Breast epithelium (tissue), 4 donors: ENCODE measurements at places on chromosomes 4 and X. TPM values are rescaled to one million over a fixed set of nuclear protein-coding genes. Genes with fewer than 3 reads are reported as not detected.

The SCD5 gene
- total RNA-seq = 14.7 TPM

The FRMPD3 gene
- total RNA-seq = not detected

The IL2 gene
- 0.48 TPM for total RNA-seq

The KIT gene
- total RNA-seq = 75.4 TPM

The SATL1 gene
- total RNA-seq = 0.15 TPM

DNA sequence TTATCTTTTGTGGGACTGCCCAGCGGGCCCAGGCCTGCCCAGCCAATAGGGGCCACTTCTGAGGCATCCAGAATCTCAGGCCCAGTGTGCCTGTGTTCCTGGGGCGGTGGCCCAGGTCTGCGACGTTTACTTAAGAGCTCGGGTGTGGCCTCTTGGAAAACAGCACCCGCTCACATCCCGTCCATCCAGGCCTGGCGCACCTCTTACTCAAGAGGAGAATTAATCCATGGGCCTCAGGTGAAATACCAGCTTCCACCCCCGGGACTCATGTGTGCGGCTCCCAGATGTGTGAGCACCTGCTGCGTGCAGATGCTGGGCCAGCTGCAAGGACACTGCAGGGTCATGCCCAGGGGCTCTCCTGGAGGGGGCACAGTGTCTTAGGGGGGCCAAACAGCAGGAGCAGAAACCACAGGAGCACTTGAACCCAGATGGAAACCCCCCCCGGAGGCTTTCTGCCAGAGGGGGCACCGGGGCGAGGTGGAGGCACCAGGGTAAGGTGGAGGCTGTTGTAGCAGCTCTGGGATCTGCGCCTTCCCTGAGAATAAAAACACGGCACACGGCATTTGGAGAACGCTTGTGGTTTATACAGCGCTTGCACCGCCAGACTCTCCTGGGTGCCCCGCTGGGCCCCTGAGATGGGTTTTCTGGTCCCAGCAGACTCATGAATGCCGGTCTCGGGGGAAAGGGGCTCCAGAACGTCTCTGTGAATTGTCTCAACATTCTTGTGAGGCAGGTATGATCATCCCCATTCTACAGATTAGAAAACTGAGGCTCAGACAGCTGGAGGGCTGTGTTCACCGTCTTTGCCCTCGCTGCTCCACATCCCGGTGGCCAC, 2.8 kb downstream of the PSAPL1 start:
- DNase-seq = no peak

- no peak for DNase-seq
These were observed 480 bp upstream of the RADX start for GRCh38 chrX:106611317-106611678.

DNA sequence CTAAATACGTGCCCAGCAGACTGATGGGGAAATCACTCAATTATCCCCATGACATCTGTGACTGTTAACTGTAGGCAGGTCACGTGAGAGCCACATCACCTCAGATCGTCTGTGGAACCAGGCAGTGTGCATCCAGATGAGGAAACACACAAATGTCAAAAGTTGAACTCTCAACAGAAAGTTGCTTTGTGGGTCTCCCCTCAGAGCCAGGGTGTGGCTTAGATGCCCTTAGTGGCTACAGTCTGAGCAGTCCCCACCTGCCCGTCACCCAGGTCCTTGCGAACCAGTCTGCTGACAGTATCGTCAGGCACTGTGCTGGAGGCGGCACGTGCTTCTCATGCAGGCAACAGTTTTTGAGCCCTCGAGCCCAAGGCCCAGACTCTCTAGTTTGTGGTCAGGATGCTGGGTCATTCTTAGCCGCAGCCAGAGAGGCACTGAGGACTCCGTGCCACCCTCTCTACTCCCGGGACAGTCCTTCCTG, 10.8 kb downstream of the TMEM187 start:
- no peak for DNase-seq

DNA sequence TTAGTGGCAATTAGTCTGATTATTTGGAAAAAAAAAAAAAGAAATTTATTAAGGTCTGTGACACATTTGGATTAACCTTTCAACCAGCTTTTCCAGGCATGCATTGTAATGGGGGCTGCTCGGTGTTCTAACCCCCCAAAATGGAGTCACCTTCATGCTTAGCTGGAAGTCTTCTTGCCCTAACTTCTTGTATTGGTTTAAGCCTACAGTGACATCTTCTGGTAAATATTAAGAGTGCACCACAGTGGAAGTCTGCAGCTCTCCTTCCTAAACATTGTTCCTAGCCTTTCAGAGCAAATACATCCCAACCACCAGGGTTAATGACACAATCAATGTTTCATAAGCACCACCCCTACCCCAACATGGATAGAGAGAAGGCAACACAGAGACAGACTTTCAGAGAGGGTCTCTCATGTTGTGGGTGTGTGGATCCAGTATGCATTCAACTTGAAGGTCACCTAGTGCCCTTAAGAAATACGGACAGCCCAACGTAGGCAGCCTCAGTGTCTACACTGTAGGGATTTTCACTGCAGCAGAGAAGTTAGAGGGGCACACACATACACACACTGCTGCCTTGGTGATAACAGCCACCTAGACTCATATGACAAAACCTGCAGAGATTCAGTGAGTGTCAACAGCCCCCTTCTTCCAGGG, 142.9 kb upstream of the MBNL3 start:
- no peak for DNase-seq

DNA sequence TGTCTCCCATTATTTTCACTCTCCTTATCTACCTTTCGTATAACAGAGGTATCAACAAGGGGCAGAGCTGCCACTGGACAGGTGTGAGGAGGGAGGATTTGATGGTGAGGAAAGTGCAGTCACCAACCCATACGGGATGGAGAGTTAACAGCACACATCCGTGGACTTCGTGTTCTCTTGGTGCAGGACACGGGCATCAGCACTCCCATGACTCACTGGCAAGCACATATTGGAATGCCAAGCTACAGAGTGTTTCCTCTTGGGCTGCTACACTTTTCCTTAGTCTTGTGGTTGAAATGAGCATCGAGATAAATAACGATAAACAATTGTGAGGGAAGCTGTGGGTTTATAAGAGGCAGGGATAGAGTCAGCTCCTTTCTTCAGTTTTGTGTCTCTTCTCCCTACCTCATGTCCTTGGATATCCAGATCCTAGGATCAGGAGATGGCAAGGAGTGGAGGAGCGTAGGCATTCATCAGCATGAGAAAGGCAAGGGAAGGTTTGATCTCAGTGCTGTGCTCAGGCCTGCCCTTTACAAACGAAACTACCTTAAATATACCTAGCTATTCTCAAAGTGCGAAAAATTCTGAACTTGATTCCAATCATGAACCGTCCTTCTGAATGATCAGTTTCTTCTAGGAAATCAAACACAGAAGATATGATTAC, 96.3 kb downstream of the ZNF827 start:
- DNase-seq = no peak

GRCh38 chr4:629636-629914, 4.2 kb downstream of the PDE6B start:
- DNase-seq = no peak

DNA sequence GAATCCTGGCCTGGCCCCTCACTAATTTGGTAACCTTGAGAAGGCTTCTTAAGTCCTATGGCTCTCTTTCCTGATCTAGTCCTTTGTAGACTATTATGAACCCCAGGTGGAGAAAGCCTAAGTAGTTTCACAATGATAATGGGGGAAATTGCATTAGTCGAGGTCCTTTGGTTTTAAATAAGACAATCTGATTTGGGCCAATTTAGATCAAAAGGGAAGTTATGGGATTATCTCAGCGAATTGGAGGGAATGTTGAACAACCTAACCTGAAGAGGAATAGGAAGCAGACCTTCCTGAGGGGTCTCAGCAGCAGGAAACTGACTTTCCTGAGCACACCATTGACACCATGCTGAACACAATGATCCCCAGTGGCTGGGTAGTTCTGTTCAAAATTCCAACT, 331.5 kb downstream of the PRDM5 start:
- no peak for DNase-seq

DNA sequence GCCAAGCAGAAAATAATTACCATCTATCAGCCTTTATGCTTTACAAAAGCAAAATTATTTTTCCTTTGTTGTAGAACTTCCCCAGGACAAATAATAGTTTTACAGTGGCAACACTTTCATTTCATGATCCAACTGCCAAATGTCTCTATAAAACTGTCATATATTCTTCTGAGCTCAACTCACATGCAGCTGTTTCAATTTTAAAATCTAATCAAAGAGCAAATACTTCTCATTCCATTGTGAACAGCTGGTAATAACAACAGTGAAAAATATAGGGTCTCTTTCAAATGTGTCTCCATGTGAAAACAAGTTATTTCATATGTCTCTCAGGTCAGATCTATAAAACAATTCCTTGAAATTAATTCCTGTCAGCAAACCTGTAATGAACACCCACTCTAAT, 270.6 kb upstream of the SLC7A11 start:
- DNase-seq = no peak

GRCh38 chrX:48905090-48905790, 6.2 kb downstream of the SLC35A2 start:
- no peak for DNase-seq

DNA sequence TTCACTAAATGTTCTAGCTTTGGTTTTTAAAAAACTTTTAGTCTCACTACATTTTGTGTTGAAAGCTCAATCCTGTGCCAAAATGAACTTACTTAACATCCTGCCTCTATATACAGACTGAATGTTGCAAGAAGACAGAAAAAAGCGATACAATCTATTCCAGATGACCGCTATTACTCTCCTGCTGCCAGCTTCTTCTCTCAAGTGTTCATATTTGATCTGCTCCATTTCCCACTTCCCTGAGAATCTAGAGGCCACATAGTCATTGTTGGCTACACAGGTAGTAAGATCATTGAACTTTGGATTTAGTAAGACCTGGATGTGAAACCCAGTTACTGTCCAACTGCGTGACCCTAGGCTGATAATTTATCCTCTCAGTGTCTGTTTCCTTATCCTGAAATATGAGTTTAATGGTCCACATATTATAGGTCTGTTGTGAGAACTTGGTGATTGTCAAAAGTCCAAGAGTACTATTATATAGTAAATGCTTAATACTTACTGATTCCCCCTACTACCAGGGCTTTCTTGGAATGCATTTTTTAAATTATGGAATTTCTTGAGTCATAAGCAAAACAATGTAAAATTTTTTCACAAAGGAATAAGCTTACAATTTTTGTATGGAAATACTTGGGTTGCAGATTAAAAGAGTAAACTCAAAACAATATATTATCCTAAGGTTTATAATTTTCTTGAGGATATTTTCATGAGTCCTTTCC, 976.8 kb upstream of the ADGRL3 start:
- DNase-seq = no peak
